AG09319 (cell line): ENCODE measurements at places on chromosomes 16 and 17.

- DNase-seq: no peak
These were observed 8.1 kb downstream of the SMIM5 start for GRCh38 chr17:75641343-75641742.

DNA sequence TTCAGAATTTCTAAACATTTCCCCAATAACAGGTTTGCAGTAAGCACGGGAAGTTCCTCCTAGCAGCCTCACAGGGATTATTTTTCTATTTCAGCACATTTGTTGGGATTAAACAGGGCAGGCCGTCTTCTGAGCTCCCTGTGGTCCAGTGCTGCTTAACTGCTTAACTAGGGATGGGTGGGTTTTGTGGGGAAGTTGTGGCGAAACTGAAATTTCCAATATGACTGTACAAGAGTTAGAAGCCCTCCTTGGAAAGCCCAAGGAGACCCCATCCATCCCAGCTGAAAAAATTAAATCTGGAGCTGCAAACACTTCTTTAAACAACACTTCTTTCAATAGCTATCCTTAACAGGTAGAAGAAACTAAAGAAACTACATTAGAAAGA, 22.2 kb downstream of the FAM117A start:
- no peak for DNase-seq

- DNase-seq: no peak
These were observed 58.7 kb upstream of the NOL11 start for GRCh38 chr17:67659028-67659427.

- DNase-seq: no peak
These were observed 818 bp upstream of the NRN1L start for GRCh38 chr16:67883872-67884261.
